Natural killer cell treated with Interleukin-12 subunit alpha and Interleukin-12 subunit beta and Interleukin-15 and Interleukin-18, amount 100 ng/mL, for 72 hours (primary cell): ENCODE measurements at places on chromosomes 7 and 10. TPM values are rescaled to one million over a fixed set of nuclear protein-coding genes. Genes with fewer than 3 reads are reported as not detected.

Gene CYP3A4
- not detected for total RNA-seq

Gene PVRIG
- 32.2 TPM for total RNA-seq

Gene AKR1C4
- not detected for total RNA-seq

DNA sequence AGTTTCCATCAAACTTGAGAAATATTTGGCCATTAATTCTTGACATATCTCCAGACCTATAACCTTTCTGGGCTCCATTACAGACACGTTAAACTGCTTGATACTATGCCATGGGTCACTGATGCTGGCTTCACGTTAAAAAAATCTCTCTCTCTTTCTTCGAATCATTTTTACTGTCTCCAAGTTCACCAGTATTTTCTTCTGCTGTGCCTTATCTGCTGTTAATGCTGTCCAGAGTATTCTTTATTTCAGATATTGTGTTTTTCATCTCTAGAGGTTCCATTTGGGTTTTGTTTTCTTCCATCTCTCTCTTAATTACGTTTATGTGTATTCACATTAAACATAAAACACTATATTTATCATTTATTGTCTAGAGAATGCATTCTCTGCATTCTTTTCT, 12.8 kb upstream of the PRPF18 start:
- H3K27me3 ChIP-seq: peaks cover 34% of the 10 kb centered on the region
- H3K4me1 ChIP-seq: no peaks in the 10 kb centered on the region
- H3K36me3 ChIP-seq: peaks cover 11% of the 10 kb centered on the region
- no peak overlapping the region for H3K27ac ChIP-seq
- no peak overlapping the region for H3K4me3 ChIP-seq

GRCh38 chr7:150957133-150958020, 20.7 kb downstream of the KCNH2 start:
- no peaks in the 10 kb centered on the region for H3K36me3 ChIP-seq
- peak overlapping the region; percentile 48 for H3K4me3 ChIP-seq
- no peak for DNase-seq
- H3K27me3 ChIP-seq: peaks cover 43% of the 10 kb centered on the region
